ENCODE measurements at places on chromosomes 2 and 18. TPM values are rescaled to one million over a fixed set of nuclear protein-coding genes. Genes with fewer than 3 reads are reported as not detected.

- no peaks in the 10 kb centered on the region for H3K36me3 ChIP-seq
- no peaks in the 10 kb centered on the region for H3K27me3 ChIP-seq
- H3K4me3 ChIP-seq = no peak overlapping the region
- DNase-seq = no peak
- H3K27ac ChIP-seq = no peak overlapping the region
Observed at GRCh38 chr18:26925313-26925712, 59.8 kb upstream of the AQP4 start.

DNA sequence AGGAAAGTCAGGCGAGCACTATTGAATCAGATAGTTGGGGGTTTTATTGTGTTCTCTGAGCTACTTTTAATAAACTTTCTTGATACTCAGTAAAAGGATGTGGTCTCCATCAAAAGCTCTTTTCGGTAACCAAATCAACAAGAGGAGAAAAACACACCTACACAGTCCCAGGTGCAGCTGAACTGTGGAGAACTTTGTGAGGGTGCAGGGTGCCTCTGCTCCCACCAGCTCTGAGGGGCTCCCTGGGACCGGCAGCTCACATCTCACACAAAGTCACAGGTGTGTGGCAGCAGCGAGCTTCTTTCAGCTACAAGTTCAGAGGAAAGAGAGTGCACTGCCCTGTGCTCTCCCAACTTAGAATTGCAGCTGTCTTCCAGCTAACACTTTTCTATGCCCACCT lies 650.4 kb downstream of the RNF144A start:
- H3K27me3 ChIP-seq = no peaks in the 10 kb centered on the region
- no peaks in the 10 kb centered on the region for H3K36me3 ChIP-seq
- no peak overlapping the region for H3K27ac ChIP-seq
- DNase-seq = no peak
- H3K4me3 ChIP-seq = no peak overlapping the region

DNA sequence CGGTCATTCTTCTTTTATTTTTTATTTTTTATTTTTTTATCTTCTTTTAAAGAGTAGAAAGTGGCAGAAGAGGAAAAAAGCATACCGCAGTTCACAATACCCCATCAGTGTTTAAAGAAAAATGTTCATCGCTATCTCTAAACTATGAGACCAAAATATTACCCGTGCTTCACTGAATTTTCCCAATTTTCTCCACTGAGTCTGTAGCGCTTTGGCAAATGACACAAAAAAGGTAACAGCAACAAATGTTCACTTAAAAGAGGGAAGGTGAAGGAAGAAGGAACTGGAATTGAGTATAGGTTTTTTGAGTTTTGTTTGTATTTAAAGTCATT lies 15.1 kb upstream of the RIOK3 start:
- H3K4me1 ChIP-seq = no peaks in the 10 kb centered on the region
- peak overlapping the region; percentile 80 for H3K4me3 ChIP-seq
- H3K27me3 ChIP-seq = no peaks in the 10 kb centered on the region
- no peak for DNase-seq

DNA sequence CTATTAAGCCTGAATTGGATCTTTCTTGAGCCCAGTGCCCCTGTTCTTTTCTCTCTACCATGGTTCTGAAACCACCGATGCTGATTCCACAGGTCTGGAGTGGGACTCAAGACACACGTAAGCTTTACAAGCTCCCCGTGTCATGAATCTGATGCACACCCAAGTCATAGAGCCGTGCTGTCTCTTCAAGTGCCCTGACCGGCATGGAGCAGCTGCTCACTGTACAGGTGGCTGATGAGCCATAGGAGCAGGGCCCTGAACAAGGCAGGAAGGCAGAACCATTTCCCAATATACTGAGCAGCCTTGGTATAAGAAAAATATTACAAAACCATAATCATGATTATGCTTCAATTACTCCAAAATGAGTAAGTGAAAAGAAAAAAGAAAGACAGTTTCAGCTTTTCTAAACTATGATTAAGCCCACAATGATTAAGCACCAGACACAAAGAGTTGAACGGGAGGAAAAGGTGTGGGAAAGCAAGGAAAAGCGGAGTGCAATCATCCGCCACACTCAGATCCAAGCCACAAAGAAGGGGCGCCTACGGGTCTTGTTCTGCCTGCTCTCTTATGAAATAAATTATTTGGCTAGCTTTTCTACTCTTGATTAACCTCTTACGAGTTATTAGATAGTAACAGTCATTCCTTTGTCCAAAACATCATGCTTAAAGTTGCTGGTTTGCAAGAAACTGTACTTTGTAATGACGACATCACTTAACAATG lies 41.7 kb downstream of the NOL10 start:
- H3K36me3 ChIP-seq = no peaks in the 10 kb centered on the region
- H3K27ac ChIP-seq = no peak overlapping the region
- no peak for DNase-seq
- H3K27me3 ChIP-seq = no peaks in the 10 kb centered on the region

DNA sequence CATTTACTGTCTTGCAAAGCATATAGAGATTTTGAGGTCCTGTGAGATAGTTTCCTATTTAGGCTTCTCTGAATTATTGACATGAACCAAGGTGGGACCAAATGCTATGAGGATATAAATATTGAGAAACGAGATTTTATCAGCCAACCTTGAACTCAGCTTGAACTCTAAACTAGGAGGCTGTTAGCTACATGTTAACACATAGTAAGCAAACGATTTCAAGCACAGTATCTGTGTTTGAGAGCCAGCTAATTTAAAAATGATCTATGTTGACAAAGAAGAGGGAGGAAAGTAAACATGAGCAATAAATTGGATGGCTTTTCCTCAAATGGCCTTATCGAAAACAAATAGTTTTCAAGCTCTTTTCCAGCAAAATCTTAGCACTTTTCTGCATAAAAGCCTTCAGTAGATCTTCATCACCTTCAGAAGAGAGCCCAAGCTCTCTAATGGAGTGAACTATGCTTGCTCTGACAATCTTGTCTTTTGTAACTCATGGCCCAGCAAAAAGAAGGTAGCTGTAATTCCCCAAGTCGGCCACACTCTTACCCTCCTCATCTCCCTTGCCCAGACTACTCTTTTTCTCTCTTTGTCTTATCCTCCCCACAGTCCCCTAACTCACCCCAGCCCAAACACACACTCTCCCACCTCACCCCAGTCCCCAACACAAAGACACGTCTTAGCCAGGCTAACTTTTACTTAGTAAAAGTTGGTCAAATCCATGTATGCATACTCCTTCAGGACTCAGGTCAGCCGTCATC lies 14.7 kb downstream of the CD28 start:
- no peak overlapping the region for H3K4me3 ChIP-seq
- no peak overlapping the region for H3K27ac ChIP-seq
- H3K27me3 ChIP-seq = no peaks in the 10 kb centered on the region
- H3K4me1 ChIP-seq = no peaks in the 10 kb centered on the region
- no peak for DNase-seq

DNA sequence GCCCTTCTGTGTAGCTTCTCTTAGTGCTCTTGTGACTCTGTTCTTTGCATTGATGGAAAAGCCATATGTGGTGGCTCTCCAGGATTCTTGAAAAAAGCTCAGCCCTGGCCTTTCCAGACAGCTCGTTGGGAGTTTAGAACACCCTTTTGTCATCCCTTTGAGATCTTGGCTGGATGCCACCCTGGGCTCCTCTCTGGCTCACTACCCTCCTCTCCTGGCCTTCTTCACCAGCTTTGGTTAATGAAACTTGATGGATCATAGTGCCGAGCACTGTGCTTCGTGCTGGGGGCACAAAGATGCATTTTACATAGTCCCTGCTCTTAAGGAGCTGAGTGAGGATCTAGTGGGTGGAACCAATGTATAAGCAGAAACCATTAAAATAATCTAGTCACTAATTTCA lies 15.6 kb upstream of the FHOD3 start:
- H3K4me3 ChIP-seq = no peak overlapping the region
- no peaks in the 10 kb centered on the region for H3K36me3 ChIP-seq
- peaks cover 4% of the 10 kb centered on the region for H3K27me3 ChIP-seq

The MROH2A gene
- total RNA-seq = not detected

The NCOA1 gene
- total RNA-seq = 69.2 TPM

The TFCP2L1 gene
- 8.3 TPM for total RNA-seq

The ABCG8 gene
- not detected for total RNA-seq

The ATP8B1 gene
- total RNA-seq = 5.1 TPM

The IL36G gene
- total RNA-seq = not detected

The ANKRD23 gene
- total RNA-seq = 3.5 TPM
